ENCODE measurements at places on chromosomes 5 and 9. TPM values are rescaled to one million over a fixed set of nuclear protein-coding genes. Genes with fewer than 3 reads are reported as not detected.

Gene VPS13A
- total RNA-seq, result 40.2 TPM

Gene PRELID1
- total RNA-seq, result 154 TPM

Gene CHSY3
- not detected for total RNA-seq

Gene OSMR
- total RNA-seq, result not detected

DNA sequence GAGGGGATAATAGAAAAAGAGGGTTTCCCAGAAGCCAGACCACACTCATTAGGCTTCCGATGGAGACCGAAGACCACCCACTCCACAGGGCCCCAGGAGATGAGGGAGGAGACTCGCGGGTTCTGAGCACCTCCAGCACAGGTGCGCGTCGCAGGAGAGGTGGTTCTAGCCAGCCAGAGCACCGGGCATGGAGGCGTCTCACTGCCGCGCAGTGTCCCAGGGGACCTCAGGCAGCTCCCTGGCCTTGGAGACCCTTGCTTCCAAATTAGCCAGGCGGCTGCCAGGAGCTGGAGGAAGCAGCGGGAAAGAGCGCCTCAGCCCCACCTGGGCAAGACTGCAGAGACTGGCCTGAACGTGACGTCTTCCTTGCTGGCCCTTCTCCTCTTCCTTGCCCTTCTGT is 115.4 kb upstream of the FBXL7 start:
- DNase-seq, result no peak

GRCh38 chr5:91495699-91496098 is 112.6 kb upstream of the ARRDC3 start:
- DNase-seq, result no peak

GRCh38 chr9:103900466-103900865 is 193.6 kb upstream of the SMC2 start:
- no peak for DNase-seq

GRCh38 chr5:87877023-87877422 is 391.6 kb downstream of the TMEM161B start:
- no peak for DNase-seq

DNA sequence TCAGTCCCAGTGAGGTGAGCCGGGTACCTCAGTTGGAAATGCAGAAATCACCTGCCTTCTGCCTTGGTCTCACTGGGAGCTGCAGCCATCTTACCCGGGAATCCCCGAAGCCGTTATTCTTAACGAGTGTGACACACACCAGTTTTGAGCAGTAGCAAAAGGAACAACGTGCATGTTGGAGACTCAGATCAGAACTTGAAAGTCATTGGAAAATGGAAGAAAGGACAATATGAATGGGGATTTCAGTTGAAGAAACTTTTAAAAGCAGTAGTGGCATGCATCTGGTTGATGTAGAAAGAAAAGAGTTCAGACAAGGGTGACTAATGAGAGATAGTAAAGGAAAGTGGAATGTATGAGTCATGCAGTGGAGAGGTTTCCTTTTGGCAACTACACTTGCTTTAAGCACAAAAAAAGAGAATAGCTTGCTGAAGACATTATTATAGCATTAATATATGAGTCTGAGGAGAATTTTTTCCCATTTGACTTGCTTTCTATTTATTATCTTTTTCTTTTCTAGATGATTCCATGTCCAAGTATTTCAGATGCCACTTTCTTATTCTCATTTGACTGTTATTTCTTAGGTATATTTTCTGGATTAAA is 44.4 kb upstream of the ANKDD1B start:
- peak; percentile 36 for DNase-seq

GRCh38 chr5:58615972-58616371 is 33.1 kb downstream of the RAB3C start:
- DNase-seq, result no peak

DNA sequence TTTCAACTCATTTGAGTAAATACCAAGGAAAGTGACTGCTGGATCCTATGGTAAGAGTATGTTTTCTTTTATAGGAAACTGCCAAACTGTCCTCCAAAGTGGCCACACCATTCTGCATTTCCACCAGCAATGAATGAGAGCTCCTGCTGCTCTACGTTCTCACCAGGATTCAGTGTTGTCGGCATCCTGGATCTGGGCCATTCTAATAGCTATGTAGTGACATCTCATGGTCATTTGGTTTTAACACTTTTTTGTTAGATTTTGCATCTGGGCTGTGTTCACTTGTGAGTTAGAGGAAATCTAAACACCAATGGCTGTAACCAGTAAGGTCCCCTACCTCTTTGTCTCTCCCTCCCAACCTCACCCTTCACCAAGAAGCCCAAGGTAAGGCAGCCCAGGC is 115.9 kb downstream of the ATPSCKMT start:
- DNase-seq, result no peak

GRCh38 chr9:83622939-83623678 is at the start of gene IDNK:
Gene IDNK (plus strand): TSS chr9:83623143. CDS start chr9:83623172, 29 bp downstream.
- peak; percentile 67 for DNase-seq

- no peak for DNase-seq
Observed at GRCh38 chr5:138824924-138825863, 49.9 kb downstream of the LRRTM2 start.

Data from activated CD8-positive, alpha-beta T cell treated with anti-CD3 and anti-CD28 coated beads, Interleukin-2, amount 10 ng/mL, durations not matched to agents 7 days and 5 days (primary cell).